ENCODE measurements at places on chromosomes 7 and 10.

DNA sequence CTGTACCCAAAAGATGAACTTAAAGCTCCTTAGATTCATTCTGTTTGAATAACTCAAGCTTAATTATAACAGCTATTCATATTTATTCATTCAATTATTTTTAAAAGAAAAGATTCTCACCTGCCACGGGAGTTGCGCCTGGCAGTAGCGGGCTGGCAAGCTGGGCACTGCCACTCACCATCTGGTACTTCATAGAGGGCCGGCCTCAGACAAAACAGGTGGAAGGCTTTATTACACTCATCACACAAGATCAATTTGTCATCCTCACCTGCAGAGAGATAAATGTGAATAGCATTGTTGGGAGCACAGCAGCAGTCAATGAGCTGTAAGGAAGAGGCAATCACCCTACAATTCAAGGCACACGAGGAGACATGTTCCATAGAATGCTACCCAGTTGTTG lies 15.8 kb downstream of the FZD9 start:
- DNase-seq, result no peak

DNA sequence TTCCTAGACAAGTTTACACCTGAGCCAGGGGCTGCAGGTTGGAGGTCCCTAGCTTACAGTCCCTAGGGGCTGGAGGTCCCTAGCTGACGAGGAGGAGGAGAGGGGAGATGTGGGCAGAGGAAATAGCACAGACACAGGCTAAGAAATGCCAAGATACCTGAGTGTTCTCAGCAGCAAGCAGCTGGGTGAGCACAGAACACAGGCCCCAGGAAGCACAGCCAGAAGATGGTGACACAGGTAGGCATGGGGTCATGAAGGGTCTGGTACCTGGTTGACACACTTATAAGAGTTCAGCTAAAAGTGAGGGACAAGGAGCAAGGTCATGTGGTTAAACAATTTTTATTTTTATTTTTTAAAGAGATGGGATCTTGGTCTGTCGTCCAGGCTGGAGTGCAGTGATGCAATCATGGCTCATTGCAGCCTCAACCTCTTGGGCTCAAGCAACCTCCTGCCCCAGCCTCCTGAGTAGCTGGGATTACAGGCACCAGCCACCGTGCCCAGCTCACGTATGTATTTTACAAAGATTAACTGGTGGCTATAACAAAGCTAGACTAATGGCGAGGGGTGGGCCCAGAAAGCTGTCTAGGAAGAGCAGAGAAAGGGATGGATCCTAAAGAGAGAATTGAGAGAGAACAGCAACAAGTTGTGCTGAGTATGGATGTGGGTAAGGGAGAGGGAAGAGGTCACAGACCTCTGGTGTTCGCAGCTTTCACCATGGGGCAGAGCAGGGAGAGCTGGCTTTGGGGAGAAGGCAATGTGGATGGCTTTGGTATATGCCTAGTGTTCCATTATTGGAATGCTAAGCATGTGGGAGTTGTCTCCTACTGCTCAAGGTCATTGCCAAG lies 140.3 kb upstream of the KLF14 start:
- DNase-seq, result no peak

GRCh38 chr10:96276831-96277230 lies 5.5 kb upstream of the BLNK start:
- DNase-seq, result no peak

- DNase-seq, result no peak
Observed at GRCh38 chr7:135845415-135846075, 96.9 kb upstream of the FAM180A start.

DNA sequence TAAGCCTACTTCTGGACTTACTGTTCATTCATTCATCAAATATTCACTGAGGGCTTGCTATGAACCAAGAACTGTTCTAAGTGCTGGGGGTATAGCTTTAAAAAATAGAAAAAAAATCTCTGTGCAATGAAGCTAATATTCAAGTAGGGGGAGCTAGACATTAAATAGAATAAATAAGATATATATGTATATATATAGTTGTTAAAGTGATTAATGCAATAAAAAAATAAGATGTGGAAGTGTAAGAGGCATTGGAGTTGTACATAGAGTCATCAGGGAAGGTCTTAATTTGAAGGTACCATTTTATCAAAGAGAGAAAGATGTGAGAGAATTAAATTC lies 181.2 kb upstream of the AGR3 start:
- no peak for DNase-seq

All from H54 (cell line).